Activated T-helper 17 cell treated with anti-CD3 and anti-CD28 coated beads, Interleukin-2, amount 50 U/mL, for 72 hours (primary cell): ENCODE measurements at places on chromosomes 7 and 10. TPM values are rescaled to one million over a fixed set of nuclear protein-coding genes. Genes with fewer than 3 reads are reported as not detected.
A peak's percentile ranks its signal among the peaks of the same experiment; 100 is the strongest.

TRIM50 gene
- not detected for total RNA-seq

RAPGEF5 gene
- 0.26 TPM for total RNA-seq

CCNY gene
- 42.3 TPM for total RNA-seq

TAS2R41 gene
- not detected for total RNA-seq

CUBN gene
- 0.41 TPM for total RNA-seq

METTL27 gene
- 0.76 TPM for total RNA-seq

PON2 gene
- 9.3 TPM for total RNA-seq

DNAH11 gene
- 5.9 TPM for total RNA-seq

PLEKHS1 gene
- not detected for total RNA-seq

DNA sequence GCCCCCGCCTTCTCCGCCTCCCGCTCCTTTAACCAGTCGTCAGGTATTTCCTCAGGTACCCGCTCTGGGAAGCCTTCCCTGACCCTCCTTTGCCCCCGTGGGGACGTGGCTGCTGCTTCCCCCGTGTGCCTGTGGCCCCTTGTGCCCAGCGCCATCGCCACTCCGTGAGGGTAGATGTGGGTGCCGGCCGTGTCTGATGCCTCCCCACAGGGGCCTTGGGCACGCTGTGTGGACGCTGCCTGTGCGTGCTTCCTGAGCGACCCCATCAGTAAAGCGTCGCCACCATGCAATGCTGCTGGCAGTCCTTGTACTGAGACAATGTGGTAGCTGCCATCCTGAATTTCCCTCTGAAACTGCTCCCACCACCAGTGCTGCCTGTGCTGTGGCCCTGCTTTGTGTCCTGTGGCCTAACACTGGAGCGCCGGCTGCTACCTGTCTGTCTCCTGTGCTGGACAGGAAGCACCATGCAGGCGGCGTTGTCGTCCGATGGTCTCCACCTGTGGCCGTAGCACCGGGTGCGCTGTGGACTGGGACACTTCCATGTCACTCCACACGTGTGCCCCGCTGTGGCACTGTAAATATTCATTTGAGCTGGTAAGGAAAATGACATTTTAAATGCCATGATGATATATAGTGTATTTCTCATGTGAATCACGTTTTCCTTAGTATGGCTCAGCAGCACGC, 213.8 kb downstream of the MGMT start:
- ATAC-seq, result no peak
- no peaks in the 10 kb centered on the region for H3K27me3 ChIP-seq
- peaks cover 6% of the 10 kb centered on the region for H3K36me3 ChIP-seq
- H3K4me1 ChIP-seq, result no peaks in the 10 kb centered on the region

GRCh38 chr7:142669074-142669654, 80.1 kb upstream of the PRSS1 start:
- H3K4me1 ChIP-seq, result peaks cover 19% of the 10 kb centered on the region
- no peaks in the 10 kb centered on the region for H3K36me3 ChIP-seq
- peak; percentile 54 for ATAC-seq

- no peaks in the 10 kb centered on the region for H3K36me3 ChIP-seq
- no peaks in the 10 kb centered on the region for H3K4me1 ChIP-seq
- no peak overlapping the region for H3K27ac ChIP-seq
- H3K4me3 ChIP-seq, result no peak overlapping the region
Measured at GRCh38 chr7:50733552-50733951, 49.1 kb downstream of the GRB10 start.

- H3K4me1 ChIP-seq, result peaks cover 4% of the 10 kb centered on the region
- ATAC-seq, result no peak
- H3K4me3 ChIP-seq, result no peak overlapping the region
- no peaks in the 10 kb centered on the region for H3K27me3 ChIP-seq
- H3K27ac ChIP-seq, result no peak overlapping the region
Measured at GRCh38 chr7:74615933-74616780, 41.4 kb upstream of the GTF2I start.

- H3K27me3 ChIP-seq, result no peaks in the 10 kb centered on the region
- no peaks in the 10 kb centered on the region for H3K36me3 ChIP-seq
- H3K27ac ChIP-seq, result no peak overlapping the region
- ATAC-seq, result no peak
- no peaks in the 10 kb centered on the region for H3K4me1 ChIP-seq
Measured at GRCh38 chr7:13604178-13604577, 385.3 kb downstream of the ETV1 start.

- H3K27me3 ChIP-seq, result no peaks in the 10 kb centered on the region
- H3K36me3 ChIP-seq, result no peaks in the 10 kb centered on the region
- no peak overlapping the region for H3K4me3 ChIP-seq
- ATAC-seq, result peak; percentile 55
Measured at GRCh38 chr7:110922906-110923305, 168.0 kb upstream of the LRRN3 start.

GRCh38 chr10:124086787-124087671, 6.4 kb downstream of the CHST15 start:
- ATAC-seq, result no peak
- no peaks in the 10 kb centered on the region for H3K4me1 ChIP-seq
- peaks cover 15% of the 10 kb centered on the region for H3K27me3 ChIP-seq
- no peak overlapping the region for H3K4me3 ChIP-seq
- no peak overlapping the region for H3K27ac ChIP-seq

- no peaks in the 10 kb centered on the region for H3K27me3 ChIP-seq
- peaks cover 23% of the 10 kb centered on the region for H3K4me1 ChIP-seq
- H3K36me3 ChIP-seq, result no peaks in the 10 kb centered on the region
- H3K4me3 ChIP-seq, result peak overlapping the region; percentile 7
Measured at GRCh38 chr10:69220507-69220906, 375 bp downstream of the HKDC1 start.

- H3K4me1 ChIP-seq, result no peaks in the 10 kb centered on the region
- H3K27ac ChIP-seq, result no peak overlapping the region
- peaks cover 15% of the 10 kb centered on the region for H3K27me3 ChIP-seq
- no peak overlapping the region for H3K4me3 ChIP-seq
Measured at GRCh38 chr10:92785118-92785517, 63.2 kb upstream of the EXOC6 start.

DNA sequence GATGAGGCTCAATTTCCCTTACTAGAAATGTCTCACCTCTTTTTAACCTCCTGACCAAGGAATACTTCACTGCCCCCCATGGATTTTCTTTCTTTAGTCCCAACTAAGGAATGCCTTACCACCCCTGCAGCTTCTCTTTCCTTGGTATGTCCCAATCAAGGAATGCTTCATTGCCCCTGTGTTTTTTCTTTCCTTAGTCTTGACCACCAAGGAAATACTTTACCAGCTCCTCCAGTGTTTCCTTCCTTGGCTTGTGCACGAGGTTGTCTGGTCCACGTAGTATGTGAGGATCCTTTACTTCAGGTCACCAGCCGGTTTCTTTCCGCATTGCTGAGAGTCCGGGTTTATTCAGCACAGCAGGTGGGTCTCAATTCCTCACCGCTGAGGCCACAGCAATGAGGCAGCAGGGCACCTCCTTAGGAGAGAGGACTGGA, 59.3 kb downstream of the CYP2C9 start:
- ATAC-seq, result no peak
- H3K27ac ChIP-seq, result no peak overlapping the region
- H3K4me3 ChIP-seq, result no peak overlapping the region

GRCh38 chr10:79984851-79985250, 35.9 kb upstream of the SFTPD start:
- H3K36me3 ChIP-seq, result no peaks in the 10 kb centered on the region
- H3K4me1 ChIP-seq, result peaks cover 6% of the 10 kb centered on the region
- ATAC-seq, result peak; percentile 88
- H3K4me3 ChIP-seq, result no peak overlapping the region
- H3K27ac ChIP-seq, result no peak overlapping the region
- H3K27me3 ChIP-seq, result peaks cover 39% of the 10 kb centered on the region

- ATAC-seq, result no peak
- H3K4me3 ChIP-seq, result peak overlapping the region; percentile 87
- no peaks in the 10 kb centered on the region for H3K27me3 ChIP-seq
- no peak overlapping the region for H3K27ac ChIP-seq
Measured at GRCh38 chr10:45374350-45375052, 485 bp downstream of the ALOX5 start.

DNA sequence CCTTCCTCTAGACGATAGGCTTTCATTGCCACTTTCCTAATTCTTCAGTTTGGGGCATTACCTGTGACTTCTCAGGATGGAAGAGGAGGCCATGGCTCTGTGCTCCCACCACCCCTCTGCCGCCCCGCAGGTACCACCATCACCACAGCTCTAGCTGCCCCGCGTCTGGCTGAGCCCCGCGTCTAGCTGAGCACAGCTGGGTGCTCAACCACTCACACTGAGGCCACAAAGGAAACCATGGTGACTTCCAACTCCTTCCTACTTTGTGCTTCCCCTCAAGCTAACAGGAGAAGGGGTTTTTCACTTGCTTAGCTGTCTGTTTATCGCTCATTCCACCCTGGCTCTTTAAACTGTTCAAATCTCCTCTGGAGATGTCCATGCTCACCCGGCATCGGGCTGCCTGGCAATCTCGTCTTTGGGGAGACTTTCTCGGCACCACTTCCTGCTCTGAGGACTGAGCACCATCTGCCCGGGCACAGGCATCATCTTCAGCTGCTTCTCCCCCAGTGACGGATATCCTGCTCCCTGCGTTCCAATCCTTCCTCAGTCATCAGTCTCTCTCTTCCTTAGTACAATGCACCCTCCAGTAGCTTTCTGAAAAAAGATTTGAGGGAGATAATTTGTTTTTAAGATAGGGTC, 59.4 kb downstream of the MAD1L1 start:
- H3K27me3 ChIP-seq, result no peaks in the 10 kb centered on the region
- H3K27ac ChIP-seq, result peak overlapping the region; percentile 39
- no peak overlapping the region for H3K4me3 ChIP-seq

DNA sequence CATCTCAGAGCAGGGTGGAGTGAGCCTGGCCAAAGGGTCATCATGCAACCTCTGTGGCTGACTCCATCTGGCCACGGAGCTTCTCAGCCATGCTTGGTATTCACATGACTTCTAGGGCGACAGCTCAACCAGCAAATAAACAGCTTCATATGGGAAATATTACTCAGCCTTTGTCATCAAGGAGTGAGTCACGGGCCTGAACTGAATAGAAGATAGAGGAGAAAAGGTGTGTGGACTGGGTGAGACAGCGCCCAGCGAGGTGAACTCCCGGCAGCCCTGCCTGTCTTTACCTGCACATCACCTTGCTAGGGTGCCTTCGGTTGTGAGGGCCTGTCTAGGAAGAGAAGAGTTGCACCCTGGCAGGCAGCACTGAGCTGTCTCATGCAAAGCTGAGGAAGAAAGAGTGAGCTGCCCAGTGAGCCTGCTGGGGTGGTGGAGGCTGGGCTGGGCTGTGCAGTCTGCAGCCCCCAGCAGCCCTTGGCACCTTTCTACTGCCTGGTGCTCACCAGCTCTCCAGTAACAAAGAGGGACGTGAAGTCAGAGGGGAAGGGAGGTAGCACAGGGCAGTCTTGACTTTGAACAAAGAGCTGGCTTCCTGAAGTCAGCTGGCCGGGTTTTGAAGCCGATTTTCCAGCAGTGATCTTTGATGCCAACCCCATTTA, 114.2 kb downstream of the EGFR start:
- peaks cover 16% of the 10 kb centered on the region for H3K27me3 ChIP-seq
- H3K4me1 ChIP-seq, result peaks cover 12% of the 10 kb centered on the region
- H3K36me3 ChIP-seq, result no peaks in the 10 kb centered on the region
- H3K27ac ChIP-seq, result peak overlapping the region; percentile 82
- peak; percentile 82 for ATAC-seq

GRCh38 chr7:19899529-19899928, 126.1 kb upstream of the TMEM196 start:
- no peaks in the 10 kb centered on the region for H3K36me3 ChIP-seq
- no peak overlapping the region for H3K27ac ChIP-seq
- no peak overlapping the region for H3K4me3 ChIP-seq
- no peak for ATAC-seq

DNA sequence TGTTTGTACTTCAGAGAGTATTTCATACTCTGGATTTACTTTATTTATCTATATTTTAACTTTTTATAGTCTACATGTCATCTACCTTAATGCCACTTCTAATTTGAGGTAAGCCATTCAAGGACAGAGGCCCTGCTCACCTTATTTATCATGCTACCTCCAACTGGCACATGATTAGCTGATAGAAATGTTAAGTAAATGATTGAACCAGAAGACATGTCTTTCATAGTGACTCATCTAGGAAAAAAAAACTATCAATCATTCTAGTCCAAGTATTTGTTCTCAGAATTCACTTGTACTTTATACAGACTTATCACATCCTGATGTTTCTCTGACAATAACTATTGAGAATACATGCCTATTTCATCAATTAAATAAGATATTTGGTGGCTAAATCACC, 856.3 kb downstream of the XPNPEP1 start:
- no peaks in the 10 kb centered on the region for H3K27me3 ChIP-seq
- no peak for ATAC-seq
- no peak overlapping the region for H3K27ac ChIP-seq

DNA sequence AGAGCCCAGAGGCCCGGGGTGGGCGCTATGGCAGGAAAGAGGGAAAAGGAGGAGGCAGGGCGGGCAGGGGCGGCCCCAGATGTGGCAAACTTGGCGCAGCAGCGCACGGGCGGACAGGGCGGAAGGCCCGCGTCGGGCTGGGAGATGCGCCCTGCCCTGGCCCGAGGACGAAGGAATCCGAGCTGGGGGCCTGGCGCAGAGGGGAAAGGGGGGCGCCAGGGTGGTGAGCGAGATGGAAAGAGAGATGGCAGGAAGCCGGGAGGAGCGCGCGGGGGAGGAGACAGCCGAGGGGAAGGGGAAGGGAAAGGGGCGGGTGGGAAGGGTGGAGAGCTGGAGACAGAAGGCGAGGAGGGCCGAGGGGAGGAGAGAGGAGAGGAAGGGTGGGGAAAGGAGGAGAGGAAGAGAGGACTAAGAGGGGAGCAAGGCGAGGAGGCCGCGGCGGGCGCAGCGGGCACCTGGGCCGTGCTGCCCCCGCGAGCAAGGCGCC, at the start of gene MARVELD1:
MARVELD1 (plus strand) TSS at position 392 of the 487 bp plus-strand sequence. CDS start 147 bp downstream, outside the sequence.
- H3K4me3 ChIP-seq, result peak within 1 kb of the TSS; percentile 83
- peaks cover 10% of the 10 kb centered on the region for H3K27me3 ChIP-seq
- H3K4me1 ChIP-seq, result no peaks in the 10 kb centered on the region
- H3K27ac ChIP-seq, result peak within 1 kb of the TSS; percentile 83
- ATAC-seq, result no peak

GRCh38 chr7:102005933-102006480, 188.6 kb downstream of the CUX1 start:
- no peak for ATAC-seq
- H3K27me3 ChIP-seq, result no peaks in the 10 kb centered on the region
- H3K4me3 ChIP-seq, result no peak overlapping the region
- no peaks in the 10 kb centered on the region for H3K36me3 ChIP-seq
- H3K27ac ChIP-seq, result no peak overlapping the region

- H3K4me1 ChIP-seq, result peaks cover 3% of the 10 kb centered on the region
- no peaks in the 10 kb centered on the region for H3K27me3 ChIP-seq
- no peaks in the 10 kb centered on the region for H3K36me3 ChIP-seq
- ATAC-seq, result peak; percentile 67
- H3K4me3 ChIP-seq, result no peak overlapping the region
- no peak overlapping the region for H3K27ac ChIP-seq
Measured at GRCh38 chr7:151051108-151051507, 2.8 kb downstream of the ASIC3 start.

DNA sequence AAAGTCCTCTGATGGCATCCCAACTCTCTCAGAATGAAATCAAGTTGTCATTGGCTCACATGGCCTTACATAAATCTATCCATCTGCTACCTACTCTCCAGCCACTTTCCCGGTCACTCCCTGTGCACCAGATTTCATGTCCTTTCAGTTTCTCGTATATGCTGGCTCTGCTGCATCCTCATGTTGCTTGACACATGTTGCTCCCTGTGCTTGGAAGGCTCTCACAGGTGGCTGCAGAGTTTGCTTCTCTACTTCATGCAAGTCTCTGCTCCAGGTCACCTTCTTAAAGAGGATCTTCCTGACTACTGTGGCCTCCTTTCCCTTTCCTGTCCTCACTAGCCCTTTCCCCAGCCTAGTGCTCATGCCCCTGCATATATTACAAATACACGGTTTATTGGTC, 48.3 kb downstream of the MRPL32 start:
- H3K27ac ChIP-seq, result no peak overlapping the region
- H3K27me3 ChIP-seq, result peaks cover 34% of the 10 kb centered on the region
- H3K36me3 ChIP-seq, result no peaks in the 10 kb centered on the region
- no peaks in the 10 kb centered on the region for H3K4me1 ChIP-seq
- no peak for ATAC-seq
